IPS-NIHi11 (cell line): ENCODE measurements at places on chromosomes 5 and 9.

GRCh38 chr5:11467588-11467987, 436.7 kb downstream of the CTNND2 start:
- no peak for DNase-seq

GRCh38 chr5:74064225-74064624, 438.2 kb downstream of the ARHGEF28 start:
- DNase-seq: no peak

GRCh38 chr5:180467028-180467975, 26.9 kb upstream of the CNOT6 start:
- DNase-seq: peak; percentile 3

- DNase-seq: no peak
These were observed 3.0 kb upstream of the C9orf153 start for GRCh38 chr9:86262492-86262891.

GRCh38 chr9:91025856-91026255, 224.2 kb downstream of the SYK start:
- DNase-seq: no peak

- DNase-seq: peak; percentile 18
These were observed 27.5 kb downstream of the FSD1L start for GRCh38 chr9:105475302-105475701.

- no peak for DNase-seq
These were observed 246.7 kb downstream of the GAS1 start for GRCh38 chr9:86700629-86701028.

DNA sequence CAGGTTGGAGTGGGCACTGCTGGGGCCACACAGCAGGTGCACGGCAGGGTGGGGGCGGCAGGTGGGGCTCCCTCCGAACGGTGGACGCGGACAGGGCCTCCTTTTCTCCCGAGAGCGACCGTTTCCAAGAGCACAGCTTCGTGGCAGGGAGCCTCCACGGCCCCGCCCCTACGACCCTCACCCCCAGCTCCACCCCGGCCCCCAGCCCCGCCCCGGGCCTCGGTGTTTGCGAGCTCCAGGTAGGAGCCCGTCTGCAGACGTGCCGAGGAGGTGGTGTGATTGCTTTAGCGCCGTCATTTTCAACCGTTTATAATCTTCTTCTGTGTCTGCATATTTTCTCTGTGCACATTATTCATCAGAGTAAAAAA, 8.8 kb downstream of the GRIN1 start:
- DNase-seq: no peak

DNA sequence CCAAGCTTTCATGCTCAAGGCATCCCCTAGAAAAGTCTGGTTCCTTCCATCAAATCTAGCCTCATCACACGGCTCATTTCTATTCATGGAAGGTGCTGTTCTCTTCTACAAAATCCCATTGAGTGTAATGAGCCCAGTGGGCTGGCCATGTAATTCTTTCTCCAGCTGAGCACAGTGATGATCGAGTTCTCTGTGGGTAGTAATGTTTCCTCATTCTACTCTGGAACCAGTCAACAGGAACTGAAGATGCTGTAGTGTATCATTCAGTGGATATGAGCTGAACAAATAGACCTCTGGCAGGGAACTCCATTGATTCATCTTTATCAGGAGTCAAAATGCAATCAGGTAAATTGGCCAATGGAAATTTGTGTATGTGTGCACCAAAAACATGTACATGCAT, 149.2 kb downstream of the LRRC70 start:
- DNase-seq: no peak

DNA sequence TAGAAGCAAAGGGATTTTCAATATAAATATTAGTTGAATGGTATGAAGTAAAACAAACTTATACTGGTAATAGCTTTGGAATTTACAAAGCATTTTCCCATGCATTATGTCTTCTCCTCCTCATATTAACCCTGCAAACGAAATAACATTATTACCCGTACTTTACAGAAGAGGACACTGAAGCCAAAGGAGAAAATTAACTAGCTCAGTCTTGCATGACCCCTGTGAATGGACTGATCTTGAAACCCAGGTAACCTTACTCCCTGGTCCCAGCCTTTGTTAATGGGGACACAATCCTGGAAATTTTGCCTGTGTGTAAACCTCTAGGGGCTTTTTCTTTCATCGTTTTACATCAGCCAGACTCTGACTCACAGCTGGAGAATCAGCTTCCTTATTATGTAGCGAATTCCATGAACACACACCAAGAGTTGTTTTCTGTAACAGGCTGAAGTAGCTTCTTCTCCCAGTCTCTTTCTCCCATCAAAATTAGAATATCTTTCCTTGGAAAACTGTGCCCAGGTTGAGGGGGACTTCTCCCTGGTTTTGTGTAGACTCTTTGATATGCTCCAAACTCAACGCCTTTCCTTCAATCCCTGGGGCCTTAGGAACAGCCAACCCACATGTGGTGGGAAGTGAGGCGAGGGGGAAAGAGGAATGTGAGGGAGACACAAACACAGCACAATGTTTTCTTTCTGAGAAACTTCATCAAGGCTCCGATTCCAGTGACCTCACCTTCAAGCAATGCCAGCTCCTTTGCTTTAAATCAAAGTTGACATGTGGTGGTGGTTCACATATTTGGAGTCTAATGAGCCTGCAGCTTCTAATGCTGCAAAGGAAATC, 480.9 kb upstream of the PAPPA start:
- DNase-seq: peak; percentile 43

DNA sequence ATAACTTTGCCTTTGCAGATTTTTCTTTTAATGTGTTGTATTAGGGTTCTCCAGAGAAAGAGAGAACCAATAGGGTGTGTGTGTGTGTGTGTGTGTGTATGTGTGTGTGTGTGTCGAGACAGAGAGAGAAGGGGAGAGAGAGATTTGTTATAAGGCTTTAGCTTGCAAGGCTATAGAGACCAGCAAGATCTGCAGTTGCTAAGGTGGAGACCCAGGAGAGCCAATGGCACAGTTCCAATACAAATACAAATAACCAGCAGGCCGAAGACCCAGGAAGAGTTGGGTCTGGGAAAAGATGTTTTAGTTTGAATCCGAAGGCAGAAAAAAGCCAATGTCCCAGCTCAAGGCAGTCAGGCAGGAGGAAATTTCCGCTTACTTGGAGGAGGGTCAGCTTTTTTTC, 23.0 kb downstream of the TMOD1 start:
- no peak for DNase-seq

GRCh38 chr9:73613092-73613701, 461.5 kb downstream of the ANXA1 start:
- no peak for DNase-seq

GRCh38 chr5:33129309-33129708, 311.5 kb upstream of the TARS1 start:
- DNase-seq: no peak

DNA sequence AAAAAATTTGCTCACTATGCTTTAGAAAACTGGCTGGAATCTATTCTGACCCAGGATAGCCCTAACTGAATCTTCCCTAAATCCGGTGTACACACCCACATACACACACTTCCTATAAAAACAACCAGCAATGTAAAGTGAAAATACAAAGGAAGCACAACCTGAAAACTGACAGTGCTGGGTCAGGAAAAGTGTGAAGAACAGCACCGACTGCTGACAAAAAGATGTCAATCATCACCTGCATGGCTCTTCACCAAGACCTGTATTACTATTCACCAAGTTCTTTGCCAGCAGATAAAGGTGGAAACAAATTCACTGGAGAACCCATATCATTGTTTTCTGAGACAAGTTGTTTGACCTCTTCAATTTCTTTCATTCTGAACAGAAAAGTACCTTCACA, 293.8 kb upstream of the GRAMD2B start:
- DNase-seq: no peak

GRCh38 chr9:88196142-88196790, 58.0 kb upstream of the SPATA31C2 start:
- no peak for DNase-seq

GRCh38 chr9:136522314-136523237, 23.3 kb downstream of the NOTCH1 start:
- no peak for DNase-seq

DNA sequence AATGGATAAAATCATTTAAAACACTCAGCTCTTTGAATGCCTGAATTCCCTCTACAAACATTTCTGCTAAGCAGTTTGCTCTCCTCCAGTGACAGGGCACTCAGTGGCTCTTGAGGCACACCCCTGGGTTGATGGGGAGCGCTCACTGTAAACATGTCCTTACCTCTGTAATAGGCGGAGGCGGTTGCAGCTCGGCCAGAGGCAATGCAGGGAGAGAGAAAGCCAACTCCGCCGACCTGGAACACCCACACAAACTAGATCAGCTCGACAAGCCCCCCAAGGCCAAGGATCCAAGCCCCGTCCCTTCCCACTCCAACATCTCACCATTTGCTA, 329 bp downstream of the CDC23 start:
- DNase-seq: peak; percentile 12

- no peak for DNase-seq
These were observed 107.1 kb downstream of the MAT2B start for GRCh38 chr5:163612358-163613149.

- DNase-seq: peak; percentile 79
These were observed 297.6 kb downstream of the NTRK2 start for GRCh38 chr9:84966876-84967830.

GRCh38 chr9:4936823-4937222, 48.2 kb upstream of the JAK2 start:
- DNase-seq: no peak

DNA sequence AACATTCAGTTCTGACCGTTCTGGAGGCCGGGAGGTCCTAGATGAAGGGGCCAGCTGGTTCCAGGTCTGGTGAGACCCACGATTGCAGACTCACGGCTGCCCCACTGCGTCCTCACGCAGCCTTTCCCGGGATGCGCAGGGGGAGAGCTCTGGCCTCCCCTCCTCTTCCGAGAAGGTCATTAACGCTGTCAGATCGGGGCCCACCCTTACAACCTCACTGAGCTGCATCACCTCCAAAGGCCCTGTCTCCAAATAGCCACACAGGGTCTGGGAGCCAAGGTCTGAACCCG, 66.6 kb upstream of the PPP1R26 start:
- no peak for DNase-seq

DNA sequence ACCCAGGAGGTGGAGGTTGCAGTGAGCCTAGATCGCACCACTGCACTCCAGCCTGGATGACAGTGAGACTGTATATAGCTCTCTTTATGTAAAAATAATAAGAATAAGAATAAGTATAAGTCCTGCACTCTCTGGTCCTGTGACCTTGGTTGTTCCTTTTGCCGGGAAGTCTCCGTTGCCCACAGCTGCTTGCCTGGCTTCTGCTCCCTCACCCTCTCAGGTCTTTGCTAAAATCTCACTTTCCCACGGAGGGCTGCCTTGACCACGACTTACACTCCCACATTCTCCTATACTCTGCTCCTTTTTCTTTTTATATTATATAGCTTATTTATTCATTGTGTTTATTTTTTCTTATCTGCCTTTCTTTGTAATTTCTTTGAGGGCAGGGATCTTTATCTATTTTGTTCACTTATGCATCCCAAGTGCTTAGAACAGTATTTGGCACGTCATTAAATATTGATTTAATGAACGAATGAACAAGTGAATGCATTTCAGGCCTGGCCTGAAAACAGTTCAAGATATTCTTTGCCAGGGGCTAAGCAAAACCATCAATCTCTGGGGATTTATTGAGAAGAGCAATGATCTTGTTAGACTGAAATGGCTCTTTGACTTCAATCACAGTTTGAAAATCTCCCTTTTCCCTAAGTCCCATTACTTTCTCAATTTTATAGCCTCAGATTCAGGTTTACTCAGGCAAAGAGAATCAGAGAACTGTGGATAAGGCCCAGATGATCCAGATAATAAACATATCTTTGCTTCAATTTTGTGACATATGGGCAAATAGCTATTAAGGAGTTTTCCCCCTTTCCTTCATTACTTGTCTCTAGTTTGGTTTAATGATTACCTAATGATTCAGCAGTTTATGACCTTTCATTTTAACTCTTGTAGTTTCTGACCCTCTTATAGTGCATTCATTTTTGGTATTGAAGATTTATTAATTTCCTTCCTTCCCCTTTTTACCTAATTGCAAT, 60.8 kb upstream of the TMC1 start:
- no peak for DNase-seq

GRCh38 chr9:120914396-120914795, 12.2 kb downstream of the TRAF1 start:
- DNase-seq: no peak

GRCh38 chr5:89071941-89072331, 189.0 kb upstream of the MEF2C start:
- no peak for DNase-seq

GRCh38 chr5:117701062-117701461, 1126.4 kb upstream of the SEMA6A start:
- no peak for DNase-seq

- no peak for DNase-seq
These were observed 61.8 kb downstream of the PRKACG start for GRCh38 chr9:68951879-68952659.

- DNase-seq: no peak
These were observed 47.8 kb downstream of the YIPF5 start for GRCh38 chr5:144122641-144123040.

- DNase-seq: no peak
These were observed 12.4 kb downstream of the ANKRD33B start for GRCh38 chr5:10576121-10576789.

GRCh38 chr5:150295172-150295634, 5.6 kb upstream of the CAMK2A start:
- no peak for DNase-seq

GRCh38 chr9:93159601-93160471, 24.1 kb upstream of the WNK2 start:
- peak; percentile 95 for DNase-seq

- no peak for DNase-seq
These were observed 21.5 kb upstream of the NEUROG1 start for GRCh38 chr5:135557076-135557838.

- DNase-seq: no peak
These were observed 237.9 kb downstream of the NSG2 start for GRCh38 chr5:174283211-174284005.

DNA sequence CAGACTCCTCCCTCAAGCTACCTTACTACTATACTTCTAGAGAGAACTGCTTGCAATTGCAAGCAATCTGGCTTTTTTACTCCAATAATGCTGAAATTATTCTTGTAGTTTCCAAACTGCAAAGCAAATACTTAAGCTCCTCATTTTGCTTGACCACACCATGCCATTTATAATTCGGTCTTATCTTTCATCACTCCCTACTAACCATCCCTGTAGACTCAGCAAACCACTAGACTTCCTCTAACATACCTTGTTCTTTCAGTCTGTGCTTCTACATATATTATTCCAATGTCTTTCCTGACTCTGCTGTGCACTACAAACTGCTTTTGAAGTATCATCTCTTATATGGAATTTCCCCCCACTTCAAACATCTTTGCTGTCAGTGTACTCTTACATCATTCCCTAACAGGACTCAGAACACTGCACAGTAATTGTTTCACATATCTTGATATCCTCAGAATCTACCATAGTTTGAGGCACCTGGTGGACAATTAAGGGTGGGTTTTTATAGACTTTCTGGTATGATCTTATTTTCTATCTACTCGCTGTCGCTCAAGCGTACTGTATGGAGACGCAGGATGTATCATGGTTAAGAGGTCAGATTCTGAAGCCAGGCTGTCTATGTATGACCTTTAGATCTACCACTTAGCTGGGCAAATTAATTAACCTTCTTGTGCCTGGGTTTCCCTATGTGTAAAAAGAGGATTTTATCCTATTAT, 2.8 kb downstream of the IL6ST start:
- DNase-seq: no peak

- DNase-seq: no peak
These were observed 234.8 kb downstream of the CSNK1G3 start for GRCh38 chr5:123746683-123747360.
